Activated naive CD8-positive, alpha-beta T cell treated with anti-CD3 and anti-CD28 coated beads, Interleukin-2, amount 50 U/mL, for 24 hours (primary cell): ENCODE measurements at places on chromosomes 2 and 18.

DNA sequence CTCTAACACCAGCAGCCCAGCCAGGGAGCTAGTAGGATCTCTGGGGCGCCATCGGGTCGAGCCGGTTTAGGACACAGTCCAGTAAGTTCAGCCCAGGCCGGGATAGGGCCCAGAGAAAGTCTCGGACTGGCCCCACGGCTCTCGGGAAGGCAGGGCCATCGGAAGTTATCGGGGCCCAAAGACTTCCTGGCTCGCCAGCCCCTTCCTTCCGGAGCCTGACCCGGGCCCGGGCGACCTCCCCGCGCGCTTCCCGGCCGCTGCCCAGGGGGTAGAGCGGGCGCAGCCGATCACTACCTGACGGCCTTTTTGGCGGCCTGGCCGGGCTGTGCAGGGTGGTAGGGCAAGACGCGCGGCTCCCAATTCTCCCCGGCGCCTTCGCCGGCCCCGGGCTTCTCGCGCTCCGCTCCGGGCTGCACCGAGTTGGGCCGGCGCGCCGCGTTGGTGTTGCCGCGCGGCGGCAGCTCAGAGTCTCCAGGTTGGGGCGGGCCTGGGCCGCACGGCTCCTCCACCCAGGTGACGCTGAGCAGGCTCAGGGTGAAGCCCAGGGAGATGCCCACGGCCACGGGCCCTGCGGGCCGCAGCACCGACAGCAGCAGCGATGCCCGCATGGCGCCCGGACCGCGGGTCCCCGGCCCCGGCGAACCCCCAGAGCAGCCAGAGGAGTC lies 546 bp downstream of the CHPF start:
- DNase-seq: no peak

GRCh38 chr2:23475036-23475435 lies 90.1 kb downstream of the KLHL29 start:
- DNase-seq: no peak

- no peak for DNase-seq
Measured at GRCh38 chr2:197596766-197597165, 78.6 kb downstream of the RFTN2 start.

DNA sequence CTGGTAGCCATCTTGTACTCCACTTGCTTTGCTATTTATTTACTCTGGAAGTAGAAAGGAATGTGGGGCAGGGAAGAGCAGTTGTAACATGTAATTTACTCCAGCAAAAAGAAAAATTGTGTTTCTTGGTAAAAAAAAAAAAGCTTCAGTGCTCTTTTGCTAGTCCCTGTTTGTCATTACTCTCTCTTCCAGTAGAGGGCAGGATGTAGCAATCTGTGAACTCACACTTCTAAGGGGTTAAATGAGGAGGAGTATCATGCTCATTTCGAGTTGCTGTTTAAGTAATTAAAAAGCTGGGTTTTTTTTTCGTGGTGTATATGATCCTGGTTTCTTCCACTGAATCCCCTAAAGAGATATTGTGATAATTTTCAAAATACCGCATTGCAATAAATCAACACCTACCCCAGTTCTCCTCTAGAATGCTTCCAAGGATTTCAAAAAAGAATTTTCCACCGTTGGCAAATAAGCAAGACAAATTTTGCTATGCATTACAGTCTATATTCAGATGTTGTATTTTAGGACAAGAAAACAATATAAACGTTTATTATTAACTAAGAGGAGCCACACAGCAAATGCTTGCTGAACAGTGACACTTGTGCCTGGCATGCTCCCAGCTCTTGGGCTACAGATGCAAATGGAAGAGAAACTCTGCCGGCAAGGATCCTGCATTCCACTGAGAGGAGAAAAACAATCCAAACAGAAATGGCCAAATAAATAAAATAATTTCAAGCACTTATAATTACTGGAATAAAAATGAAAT lies 261.6 kb downstream of the ASXL3 start:
- no peak for DNase-seq

DNA sequence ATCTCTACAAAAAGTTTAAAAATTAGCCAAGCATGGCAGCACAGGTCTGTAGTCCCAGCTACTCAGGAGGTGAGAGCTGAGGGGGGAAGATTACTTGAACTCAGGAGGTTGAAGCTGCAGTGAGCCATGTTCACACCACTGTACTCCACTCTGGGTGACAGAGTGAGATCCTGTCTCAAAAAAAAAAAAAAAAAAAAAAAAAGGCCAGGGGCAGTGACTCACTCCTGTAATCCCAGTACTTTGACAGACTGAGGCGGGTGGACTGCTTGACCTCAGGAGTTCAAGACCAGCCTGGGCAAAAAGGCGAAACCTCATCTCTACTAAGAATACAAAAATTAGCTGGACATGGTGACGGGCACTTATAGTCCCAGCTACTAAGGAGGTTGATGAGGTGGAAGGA lies 37.0 kb downstream of the PUM2 start:
- no peak for DNase-seq

- no peak for DNase-seq
Measured at GRCh38 chr2:8511868-8512612, 169.8 kb upstream of the ID2 start.

GRCh38 chr2:239180526-239181073 lies 220.2 kb downstream of the HDAC4 start:
- DNase-seq: no peak

DNA sequence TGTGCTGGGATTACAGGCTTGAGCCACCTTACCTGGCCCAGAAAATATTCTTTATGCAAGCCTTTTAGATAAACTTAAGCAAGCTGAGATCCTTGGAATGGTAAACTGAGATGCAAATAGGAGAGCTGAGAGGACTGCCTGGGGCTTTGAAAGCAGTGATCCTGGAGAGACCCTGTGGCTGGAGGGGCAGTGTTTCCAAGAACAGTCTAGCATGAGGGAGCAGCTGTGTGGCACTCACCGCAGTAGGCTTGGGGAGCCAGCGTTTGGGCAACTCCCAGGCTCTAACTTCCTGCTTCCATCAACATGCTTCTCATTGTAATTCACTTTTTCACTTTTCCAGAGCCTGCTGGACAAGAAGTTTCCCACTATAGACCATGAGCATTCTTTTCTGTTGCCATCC lies 144.1 kb upstream of the CELF4 start:
- no peak for DNase-seq
